HFFc6 (cell line): ENCODE measurements at places on chromosomes 2 and 18. TPM values are rescaled to one million over a fixed set of nuclear protein-coding genes. Genes with fewer than 3 reads are reported as not detected.

Gene IL36RN
- not detected in 3 replicates for total RNA-seq

Gene CGREF1
- total RNA-seq: 0.12 TPM in 1 of 3 replicates, not detected in the others

GRCh38 chr18:42131066-42131929 lies 176.3 kb downstream of the PIK3C3 start:
- H3K27me3 ChIP-seq: peaks cover 12% of the 10 kb centered on the region
- no peak overlapping the region for H3K4me3 ChIP-seq
- no peak for DNase-seq
- no peaks in the 10 kb centered on the region for H3K4me1 ChIP-seq
- no peak overlapping the region for H3K27ac ChIP-seq

DNA sequence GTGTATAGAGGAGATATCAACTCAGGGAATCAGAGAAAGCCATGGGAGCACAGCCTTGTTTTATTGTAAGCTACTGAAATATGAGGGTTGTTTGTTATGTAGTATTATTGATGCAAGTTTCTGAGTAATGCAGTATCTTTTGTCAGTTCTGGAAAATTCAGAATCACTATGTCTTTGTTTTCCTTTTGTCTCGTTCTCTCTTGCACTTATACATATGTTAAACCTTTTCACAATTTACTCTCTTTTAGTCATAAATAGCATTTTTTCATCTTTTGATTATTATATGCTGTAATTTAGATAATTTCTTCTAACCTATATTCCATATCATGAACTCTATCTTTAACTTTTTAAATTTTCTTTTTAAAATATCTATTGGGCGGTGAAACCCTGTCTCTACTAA lies 85.0 kb upstream of the COL3A1 start:
- H3K36me3 ChIP-seq: peaks cover 21% of the 10 kb centered on the region
- no peaks in the 10 kb centered on the region for H3K27me3 ChIP-seq
- no peak for DNase-seq

- H3K36me3 ChIP-seq: no peaks in the 10 kb centered on the region
- H3K27ac ChIP-seq: no peak overlapping the region
- H3K4me1 ChIP-seq: 0 out of 2 replicates have a peak, but pooled peaks cover 4% of the 10 kb centered on the region
- H3K4me3 ChIP-seq: no peak overlapping the region
- peaks cover 2% of the 10 kb centered on the region for H3K27me3 ChIP-seq
- no peak for DNase-seq
Measured at GRCh38 chr18:12079491-12080237, 14.0 kb upstream of the ANKRD62 start.
